Stimulated activated memory B cell treated with anti-CD40 and anti-IgM and Interleukin-4, amounts not matched to agents 10 μg/mL and 1 μg/mL and 100 μg/mL, for 72 hours (primary cell): ENCODE measurements at places on chromosomes 12 and 14.

DNA sequence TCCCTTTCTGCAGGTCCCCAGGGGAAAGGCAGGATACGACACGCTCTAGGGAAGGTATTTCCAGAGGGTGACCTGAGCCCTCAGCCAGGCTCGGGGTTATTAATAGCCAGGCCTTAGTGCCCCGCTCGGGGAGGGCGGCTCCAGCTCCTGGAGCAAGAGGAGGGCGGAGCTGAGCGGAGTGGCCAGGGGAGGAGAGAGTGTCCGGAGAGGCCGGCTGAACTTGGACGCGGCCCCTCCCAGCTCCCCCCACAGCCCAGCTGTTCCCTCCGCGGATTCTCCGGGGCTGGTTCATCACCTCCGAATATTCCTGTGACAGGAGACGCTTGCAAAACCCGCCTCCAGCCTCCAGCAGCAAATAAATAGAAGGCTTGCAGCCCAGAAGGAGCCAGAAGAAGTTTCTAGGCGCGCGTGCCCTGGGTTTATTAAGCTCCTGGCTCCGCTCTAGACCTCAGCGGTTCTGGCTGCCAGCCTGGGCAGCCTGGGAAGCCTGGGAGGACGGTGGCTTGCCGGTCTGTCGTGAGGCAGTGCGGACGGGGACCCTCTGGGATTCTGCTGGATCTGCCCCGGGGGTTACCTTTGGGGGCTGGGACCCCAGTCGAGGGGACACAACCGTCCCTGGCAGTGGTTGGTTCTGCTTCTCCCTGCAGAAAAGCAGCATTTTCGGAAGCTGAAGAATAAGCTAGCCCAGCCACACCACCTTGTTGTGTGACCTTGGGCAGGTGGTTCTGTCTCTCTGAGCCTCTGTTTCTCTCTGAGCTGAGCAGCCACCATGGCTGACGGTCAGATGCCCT lies at the start of gene HSPB8:
Gene HSPB8, plus strand, starts transcription at position 388 of the 791 bp plus-strand sequence. Its CDS starts 382 bp downstream, at position 770.
- ATAC-seq = no peak

GRCh38 chr12:88993651-88994050 lies 358.6 kb downstream of the DUSP6 start:
- ATAC-seq = no peak

GRCh38 chr12:84641940-84642545 lies 270.6 kb downstream of the SLC6A15 start:
- ATAC-seq = no peak

GRCh38 chr12:31519511-31519910 lies 71.4 kb downstream of the DENND5B start:
- ATAC-seq = no peak

DNA sequence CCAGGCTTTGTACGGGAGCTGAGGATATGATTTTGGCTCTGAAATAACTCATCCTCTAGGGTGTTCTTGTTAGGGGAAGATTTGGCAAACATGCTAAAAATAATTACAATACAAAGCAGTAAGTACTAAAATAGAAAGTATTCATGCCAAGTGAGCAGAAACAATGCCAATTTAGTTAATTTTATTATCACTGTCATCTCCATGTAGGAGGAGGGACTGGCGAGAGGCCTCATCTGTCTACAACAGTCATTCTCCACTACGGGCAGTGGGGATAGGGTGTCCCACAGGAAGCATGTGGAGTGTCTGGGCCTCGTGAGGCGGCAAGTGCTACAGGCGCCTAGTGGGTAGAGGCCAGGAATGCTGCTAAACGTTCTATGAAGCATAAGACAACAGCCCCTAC lies 3.3 kb downstream of the ISM2 start:
- ATAC-seq = no peak

DNA sequence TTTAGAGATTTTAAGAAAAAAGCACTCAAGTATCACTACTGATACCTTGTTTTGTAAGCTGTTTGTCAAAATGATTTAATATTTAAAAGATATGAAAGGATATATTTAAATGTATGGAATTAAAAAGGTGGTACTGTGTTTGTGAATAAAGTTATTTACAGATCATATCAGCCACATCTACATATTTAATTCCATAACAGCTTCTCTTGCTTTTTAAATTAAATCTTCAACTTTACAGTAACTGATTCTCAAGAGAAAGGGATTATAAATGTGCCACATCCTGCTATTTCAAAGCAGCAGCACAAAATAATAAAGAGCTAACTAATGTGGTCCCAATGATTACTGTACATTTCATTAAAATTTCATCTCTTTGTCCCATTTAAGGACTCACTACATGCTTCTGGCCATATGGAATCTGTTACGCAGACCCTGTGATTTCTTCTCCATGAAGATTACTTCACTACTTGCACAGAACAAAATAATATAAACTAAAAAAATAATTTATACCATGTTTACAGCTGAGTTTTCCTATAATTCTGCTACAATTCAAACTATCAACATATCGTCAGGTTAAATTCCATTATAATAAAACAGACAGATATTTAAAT lies 117.8 kb downstream of the MED13L start:
- ATAC-seq = no peak

DNA sequence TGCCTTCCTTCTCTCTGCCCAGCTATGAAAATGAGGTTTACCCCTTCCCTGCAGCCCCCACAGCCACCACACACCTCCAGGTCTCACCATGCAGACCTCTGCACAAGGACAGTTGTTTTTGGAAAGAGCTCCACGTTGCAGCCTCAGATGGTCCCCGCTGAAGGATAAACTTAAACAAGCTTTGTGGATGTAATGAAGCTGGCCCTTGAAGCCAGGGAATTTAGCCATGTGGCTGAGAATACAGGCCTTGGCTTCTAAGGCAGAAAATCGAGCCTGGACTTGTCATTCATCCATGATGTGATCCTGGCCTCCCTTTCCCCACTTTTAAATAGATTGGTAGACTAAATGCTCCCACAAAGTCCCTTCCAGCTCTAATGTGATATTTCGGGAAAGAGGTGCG lies 79.4 kb downstream of the TBX3 start:
- no peak for ATAC-seq

- peak; percentile 87 for ATAC-seq
These were observed 132.7 kb upstream of the DYRK2 start for GRCh38 chr12:67515679-67516340.

DNA sequence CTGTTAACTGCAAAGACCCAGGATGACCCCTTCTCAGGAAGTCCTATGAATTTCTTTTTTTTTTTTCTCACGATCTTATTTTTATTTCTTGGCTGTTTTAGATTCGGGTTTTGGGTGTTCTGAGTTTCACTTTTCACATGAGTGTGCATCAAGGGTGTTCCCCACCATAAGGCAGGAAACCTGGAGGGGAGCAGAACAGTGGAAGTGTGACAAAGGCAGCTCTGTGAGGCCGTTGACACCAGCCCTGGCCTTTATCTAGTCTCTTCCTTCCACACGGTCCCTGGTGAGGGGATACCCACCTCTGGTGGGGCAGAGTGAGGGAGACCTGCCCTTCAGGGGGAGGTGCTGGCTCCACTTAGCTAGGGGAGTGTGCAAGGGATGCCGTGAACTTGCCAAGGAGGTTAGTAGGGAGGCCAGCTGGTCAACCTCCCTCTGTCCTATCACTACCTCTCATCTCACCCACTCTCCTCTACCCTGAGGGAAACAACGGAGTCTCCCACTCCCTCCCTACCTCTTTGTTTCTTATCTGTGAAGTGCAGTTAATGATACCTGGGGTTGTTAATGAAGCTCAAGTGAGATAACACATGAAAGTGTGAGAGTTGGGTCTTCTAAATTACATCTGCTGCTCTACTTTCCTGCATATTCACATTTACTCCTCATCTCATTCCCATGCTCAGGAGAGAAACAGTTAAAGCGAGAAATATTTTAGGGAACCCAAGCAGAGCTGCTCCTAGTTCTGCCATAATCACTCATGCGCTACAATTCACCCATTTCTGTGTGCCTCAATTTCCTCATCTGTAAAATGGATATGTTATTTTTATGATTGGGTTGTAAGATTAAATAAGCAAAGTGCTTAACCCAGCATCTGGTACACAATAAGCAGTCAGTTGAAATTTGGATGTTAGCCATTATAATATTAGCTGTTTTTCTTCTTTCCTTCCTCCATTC lies 4.4 kb upstream of the GALNT6 start:
- peak; percentile 50 for ATAC-seq

- no peak for ATAC-seq
These were observed 30.4 kb downstream of the FAM222A start for GRCh38 chr12:109744026-109744425.

DNA sequence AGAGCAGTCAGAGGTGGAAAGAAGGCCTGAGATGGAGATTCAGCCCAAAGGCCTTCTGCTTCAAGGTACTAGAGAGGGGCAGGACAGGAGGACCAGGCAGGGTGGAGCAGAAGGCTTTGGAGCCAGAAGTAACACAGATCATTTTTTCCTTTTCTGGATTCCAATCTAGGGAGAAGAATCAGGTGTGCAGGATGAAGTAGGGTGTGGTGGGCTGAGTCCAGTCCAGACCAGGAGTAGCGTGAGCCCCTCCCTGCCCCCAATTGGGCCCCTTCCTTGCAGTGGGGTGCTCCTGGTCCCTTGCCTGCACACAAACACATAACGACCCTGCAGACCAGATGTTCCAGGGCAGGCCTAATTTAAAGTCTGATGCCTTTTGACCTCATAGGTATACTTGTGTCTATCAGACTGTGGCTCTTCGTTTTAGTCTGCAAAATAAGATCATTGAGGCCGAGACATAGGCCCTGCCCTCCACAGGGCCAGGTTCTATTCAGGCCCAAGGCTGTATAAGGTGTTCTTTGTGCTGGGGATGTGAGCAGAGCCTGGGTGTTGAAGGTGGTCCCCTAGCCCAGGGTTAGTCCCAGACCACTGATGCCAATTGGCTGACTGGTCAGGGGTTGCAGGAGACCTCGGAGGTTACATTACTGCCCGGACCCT lies 1.0 kb upstream of the NYNRIN start:
- no peak for ATAC-seq

- ATAC-seq = no peak
These were observed 140.7 kb downstream of the DYRK2 start for GRCh38 chr12:67789266-67789665.
